ENCODE measurements at places on chromosomes 1 and 21.

- no peaks in the 10 kb centered on the region for H3K27me3 ChIP-seq
- no peak for DNase-seq
- H3K4me3 ChIP-seq, result no peak overlapping the region
- no peaks in the 10 kb centered on the region for H3K36me3 ChIP-seq
- H3K4me1 ChIP-seq, result no peaks in the 10 kb centered on the region
Observed at GRCh38 chr21:41593760-41594138, 85.8 kb upstream of the TMPRSS2 start.

GRCh38 chr1:32372149-32372756, 9.9 kb downstream of the TSSK3 start:
- H3K4me1 ChIP-seq, result no peaks in the 10 kb centered on the region
- no peak for DNase-seq
- H3K27ac ChIP-seq, result peak overlapping the region; percentile 21
- H3K4me3 ChIP-seq, result no peak overlapping the region
- peaks cover 89% of the 10 kb centered on the region for H3K36me3 ChIP-seq

DNA sequence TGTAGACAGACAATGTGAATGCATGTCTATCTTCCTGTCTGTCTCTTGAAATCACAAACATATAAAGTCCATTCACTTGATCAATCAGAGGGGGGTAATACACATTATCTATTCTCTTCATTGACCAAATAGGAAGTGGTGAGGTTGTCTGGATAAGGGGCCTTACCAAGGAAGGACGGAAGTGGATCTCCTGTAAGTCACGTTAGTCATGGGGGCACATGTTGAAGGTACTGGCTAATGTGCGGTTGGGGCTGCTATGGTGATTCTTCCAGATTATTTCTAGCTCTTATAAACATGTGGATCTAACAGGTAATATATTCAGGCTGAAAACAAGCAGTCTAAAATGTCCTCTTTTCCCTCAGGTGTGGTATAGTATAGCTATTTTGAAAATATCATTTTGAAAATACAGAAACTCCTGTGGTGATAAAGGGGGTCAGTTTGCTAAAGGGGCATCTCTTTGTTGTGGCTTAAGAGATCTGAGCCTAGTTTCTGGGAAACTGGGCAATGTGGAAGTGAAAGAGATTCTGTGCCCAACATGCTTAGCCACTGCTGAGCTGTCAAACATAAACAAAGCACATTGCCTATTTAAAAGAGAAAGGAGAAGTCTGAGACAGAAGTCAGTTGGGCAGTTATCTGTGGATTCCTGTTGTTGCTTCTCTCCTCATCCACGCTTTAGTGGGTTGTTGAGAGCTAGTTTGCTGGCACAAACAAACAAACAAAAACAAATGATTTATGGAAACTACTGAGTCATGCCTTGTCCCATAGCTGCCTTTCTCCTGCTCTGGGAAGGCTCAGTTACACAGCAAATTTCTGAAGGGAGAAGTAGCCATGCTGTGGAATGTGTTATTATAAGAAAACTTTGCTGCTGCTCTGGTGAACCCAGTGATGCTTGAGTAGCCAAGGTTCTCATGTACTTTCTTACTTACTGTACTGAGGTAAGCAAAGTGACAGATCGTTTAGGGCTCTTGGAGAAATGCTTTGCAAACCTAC, 166.9 kb downstream of the HLX start:
- no peak overlapping the region for H3K27ac ChIP-seq
- no peaks in the 10 kb centered on the region for H3K36me3 ChIP-seq
- H3K27me3 ChIP-seq, result no peaks in the 10 kb centered on the region

DNA sequence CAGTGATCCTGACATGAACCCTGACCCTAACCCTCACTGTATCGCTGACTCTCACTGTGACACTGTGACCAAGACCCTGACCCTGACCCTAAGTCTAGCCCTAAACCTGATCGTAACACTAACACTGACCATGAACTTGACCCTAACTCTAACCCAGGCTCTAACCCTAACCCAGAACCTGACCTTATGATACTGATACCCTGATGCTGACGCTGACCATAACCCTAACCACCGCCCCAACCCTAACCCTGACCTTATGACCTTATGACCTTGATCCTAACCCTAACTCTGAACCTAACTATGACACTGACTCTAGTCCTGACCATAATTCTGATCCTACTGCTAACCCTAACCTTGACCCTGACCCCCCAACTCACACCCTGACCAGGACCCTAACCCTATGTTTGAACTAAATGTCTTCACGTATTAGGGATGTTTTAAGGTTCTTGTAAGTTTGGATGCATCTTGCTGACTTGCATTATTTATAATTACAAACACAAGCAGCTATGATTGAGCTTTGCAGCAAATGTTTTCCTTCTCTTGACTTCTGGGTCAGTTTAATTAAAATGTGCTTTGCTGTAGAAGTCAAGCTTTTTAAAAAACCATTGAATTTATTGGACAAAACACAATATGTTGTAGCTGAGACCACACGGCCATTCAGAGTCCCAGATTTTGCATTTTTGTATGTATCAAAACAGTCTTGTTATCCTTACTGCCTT, 23.9 kb upstream of the PRSS38 start:
- DNase-seq, result no peak
- peaks cover 12% of the 10 kb centered on the region for H3K4me1 ChIP-seq
- H3K27ac ChIP-seq, result no peak overlapping the region
- no peaks in the 10 kb centered on the region for H3K36me3 ChIP-seq

DNA sequence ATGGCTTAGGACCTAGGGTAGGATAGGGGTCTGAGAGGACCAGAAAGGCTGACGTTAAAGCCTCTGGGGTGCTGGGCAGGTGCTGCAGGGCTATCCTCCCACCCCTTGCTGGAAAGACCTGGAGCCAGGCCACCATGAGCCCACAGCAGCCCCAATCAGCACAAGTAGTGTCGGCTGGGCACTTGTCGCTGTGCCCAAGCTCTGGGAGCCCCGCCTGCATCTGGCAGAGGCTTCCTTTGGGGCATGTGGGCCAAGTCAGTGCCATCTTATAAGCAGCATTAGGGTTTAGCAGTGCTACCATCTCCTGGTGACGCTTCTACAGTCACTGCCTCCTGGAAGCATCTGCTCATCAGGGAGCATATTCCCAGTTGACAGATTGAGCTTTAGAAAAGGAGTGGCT, 31.3 kb downstream of the MAN1C1 start:
- DNase-seq, result no peak
- no peak overlapping the region for H3K4me3 ChIP-seq
- no peaks in the 10 kb centered on the region for H3K4me1 ChIP-seq
- H3K27me3 ChIP-seq, result peaks cover 65% of the 10 kb centered on the region
- H3K27ac ChIP-seq, result no peak overlapping the region

- H3K27ac ChIP-seq, result no peak overlapping the region
- no peaks in the 10 kb centered on the region for H3K4me1 ChIP-seq
- H3K36me3 ChIP-seq, result no peaks in the 10 kb centered on the region
- H3K27me3 ChIP-seq, result peaks cover 68% of the 10 kb centered on the region
- H3K4me3 ChIP-seq, result no peak overlapping the region
- DNase-seq, result no peak
Observed at GRCh38 chr1:70890408-70890807, 157.2 kb downstream of the PTGER3 start.
